CD4-positive, alpha-beta T cell treated with Interleukin-12 subunit alpha and Interleukin-12 subunit beta, for 1 hour (primary cell): ENCODE measurements at places on chromosomes 3 and 15.

DNA sequence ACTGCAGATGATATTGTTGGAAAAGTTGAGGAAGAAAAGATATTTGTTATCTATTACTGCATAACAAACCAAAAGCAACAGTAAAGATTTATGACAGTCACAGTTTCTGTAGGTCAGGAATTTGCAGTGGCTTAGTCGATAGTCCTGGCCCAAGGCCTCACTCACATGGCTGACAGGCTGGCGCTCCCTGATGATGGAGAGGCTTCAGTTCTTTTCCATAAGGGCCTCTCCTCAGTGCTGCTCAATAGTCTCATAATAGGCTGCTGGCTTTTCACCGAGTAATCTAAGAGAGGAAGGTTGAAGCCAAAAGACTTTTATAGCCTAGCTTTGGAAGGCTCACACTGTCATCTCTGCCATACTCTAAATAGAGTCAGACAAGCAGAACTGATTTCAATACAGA, 17.7 kb downstream of the IREB2 start:
- DNase-seq: no peak

- DNase-seq: no peak
Observed at GRCh38 chr15:49692514-49693090, 71.8 kb downstream of the DTWD1 start.

DNA sequence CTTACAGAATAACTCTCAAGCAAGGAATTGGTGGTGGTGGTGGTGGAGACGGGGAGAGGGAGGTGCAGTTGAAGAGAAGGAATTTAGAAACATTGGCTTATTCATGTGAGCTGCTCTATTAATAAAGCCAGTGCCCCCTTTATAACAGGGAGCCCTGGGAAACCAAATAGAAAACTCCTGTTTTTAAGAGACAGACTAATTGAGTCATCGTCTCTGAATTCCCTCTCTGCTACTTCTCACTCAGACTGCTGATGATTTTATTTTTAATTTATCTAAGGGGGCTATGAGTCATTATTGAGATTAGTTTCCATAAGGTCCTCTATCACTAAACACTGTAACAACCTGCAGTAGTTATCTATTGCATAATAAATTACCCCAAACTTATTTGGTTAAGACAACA, 145.9 kb upstream of the GALNT15 start:
- no peak for DNase-seq

GRCh38 chr15:68431792-68432401, at the start of gene ITGA11:
ITGA11 (minus strand) TSS chr15:68432163; CDS start chr15:68432066, 97 bp downstream.
- no peak for DNase-seq

DNA sequence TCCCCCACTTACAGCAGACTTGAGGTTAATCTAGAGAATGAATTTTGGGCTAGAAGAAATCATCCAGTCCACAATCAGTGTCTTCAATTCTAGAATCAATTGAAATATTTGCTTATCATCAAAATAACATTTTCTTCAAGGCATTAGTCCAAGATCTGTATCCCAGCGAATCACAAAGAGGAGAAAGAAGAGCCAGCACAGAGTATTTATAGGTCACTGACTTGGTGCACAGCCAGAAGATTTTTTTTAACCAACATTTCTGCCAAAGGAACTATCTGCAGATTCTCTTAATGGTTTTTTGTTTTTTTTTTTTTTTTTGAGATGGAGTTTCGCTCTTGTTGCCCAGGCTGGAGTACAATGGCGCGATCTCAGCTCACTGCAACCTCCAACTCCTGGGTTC, 178.2 kb downstream of the TNIK start:
- DNase-seq: no peak

- DNase-seq: no peak
Observed at GRCh38 chr3:45000823-45001222, 24.8 kb downstream of the EXOSC7 start.

DNA sequence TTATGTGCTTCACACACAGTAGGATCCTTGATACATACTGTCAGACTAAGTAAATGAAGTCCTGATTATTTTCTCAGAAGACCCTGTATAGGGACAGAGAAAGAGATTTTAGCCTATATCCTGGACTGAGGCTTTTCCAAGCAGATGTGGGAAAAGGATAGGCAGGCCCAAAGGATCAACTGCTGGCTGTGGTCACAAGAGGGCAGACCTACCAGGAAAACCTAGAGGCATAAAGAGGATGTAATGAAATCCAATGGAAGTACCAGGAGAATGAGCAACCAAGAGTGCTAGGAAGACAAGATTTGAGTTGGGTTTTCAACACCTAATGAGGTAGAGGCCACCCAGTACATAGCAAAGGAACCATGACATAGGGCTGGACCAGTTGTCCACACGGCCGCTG, 23.1 kb downstream of the DCLK3 start:
- DNase-seq: no peak

DNA sequence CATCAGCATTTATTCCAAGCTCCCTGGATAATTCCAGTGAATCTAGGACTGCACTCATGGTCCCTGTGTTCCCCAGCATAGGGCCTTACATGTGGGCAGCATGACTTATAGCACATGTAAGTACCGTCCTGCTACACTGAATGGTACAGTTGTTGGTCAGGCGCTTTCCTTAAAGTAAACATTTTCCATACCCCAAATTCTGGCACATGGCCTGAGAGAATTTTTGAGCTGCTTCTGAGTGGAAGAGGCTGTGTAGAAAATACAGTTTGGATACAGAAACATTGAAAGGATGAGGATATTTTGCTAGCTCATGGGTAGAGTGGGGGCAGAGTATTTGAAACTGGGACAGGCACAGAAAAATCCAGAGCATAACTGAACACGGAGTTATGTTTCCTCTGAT, 27.6 kb downstream of the CORO2B start:
- DNase-seq: no peak

DNA sequence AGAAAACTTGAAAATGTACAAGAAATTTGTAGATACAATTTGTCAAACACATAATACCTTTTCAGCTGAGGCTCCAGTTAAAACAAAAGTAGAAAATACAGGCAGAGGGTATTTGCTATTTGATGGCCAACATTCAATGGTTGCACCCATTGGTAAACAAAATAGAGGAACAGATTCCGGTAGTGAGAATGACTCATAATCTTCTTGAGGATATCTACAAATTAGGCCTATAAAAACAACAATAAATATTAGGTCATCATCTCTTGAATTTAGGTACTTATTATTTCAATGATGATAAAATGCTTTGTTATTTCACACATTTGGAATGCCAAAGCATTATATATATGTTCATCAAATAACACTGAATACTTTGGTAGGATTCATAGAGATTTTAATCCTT, 53.4 kb downstream of the DENND4A start:
- DNase-seq: no peak

GRCh38 chr3:112297714-112298113, 3.7 kb upstream of the SLC9C1 start:
- DNase-seq: peak; percentile 9

GRCh38 chr15:36617529-36618196, 38.2 kb downstream of the CDIN1 start:
- no peak for DNase-seq

DNA sequence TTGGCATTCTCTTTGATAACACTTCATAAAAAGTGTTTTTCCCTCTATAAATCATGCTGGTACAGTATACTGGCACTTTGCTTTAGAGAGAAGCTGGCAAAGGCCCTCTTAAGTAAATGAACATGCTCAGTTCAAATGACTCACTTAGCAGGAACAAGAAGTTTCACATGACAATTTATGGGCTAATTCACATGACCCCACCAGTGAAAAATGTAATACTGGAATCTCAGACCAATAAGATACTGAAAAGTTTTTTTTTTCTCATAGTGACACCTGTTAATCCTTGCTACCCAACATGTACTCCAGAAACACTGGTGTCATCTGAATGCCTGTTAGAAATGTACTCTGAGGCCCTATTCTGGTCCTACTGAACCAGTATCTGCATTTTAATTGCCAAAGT, 13.9 kb downstream of the BTBD1 start:
- no peak for DNase-seq

- DNase-seq: no peak
Observed at GRCh38 chr15:63104727-63105126, 16.9 kb upstream of the LACTB start.

DNA sequence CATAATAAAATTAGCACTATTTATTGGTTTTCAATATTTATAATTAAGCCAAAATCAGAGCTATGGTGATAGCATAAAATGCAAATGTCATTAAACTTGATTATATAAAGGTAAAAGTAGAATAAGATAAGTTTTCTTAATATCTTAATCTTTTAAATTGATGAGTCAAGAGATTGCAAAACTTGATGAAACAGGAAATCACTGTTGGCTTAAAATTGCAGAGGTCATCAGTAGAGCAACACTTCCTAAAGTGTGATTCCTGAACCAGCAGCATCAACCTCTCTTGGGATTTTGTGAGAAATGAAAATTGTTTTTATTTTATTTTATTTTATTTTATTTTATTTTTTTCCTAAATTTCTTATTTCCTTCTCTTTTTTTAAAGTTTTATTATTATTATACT, 226.4 kb upstream of the CTDSPL start:
- DNase-seq: no peak

DNA sequence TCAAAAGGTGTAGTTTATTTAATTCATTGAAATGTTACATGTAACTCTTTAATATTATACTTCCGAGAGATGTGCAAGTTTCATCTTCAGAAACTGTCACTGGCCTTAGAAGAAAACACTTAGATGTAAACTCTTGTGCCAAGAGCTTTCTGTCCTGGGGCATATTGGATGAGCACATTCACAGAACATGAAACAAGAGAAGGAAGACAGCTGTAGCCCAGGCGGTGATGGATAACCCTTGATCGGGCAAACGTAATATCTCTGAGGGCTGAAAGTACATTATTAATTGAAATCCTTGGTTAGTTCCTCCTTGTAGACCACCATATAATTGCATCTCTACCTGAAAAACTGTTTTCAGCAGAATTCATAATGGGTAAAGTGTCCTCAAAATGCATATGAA, 67.4 kb downstream of the MECOM start:
- DNase-seq: no peak

DNA sequence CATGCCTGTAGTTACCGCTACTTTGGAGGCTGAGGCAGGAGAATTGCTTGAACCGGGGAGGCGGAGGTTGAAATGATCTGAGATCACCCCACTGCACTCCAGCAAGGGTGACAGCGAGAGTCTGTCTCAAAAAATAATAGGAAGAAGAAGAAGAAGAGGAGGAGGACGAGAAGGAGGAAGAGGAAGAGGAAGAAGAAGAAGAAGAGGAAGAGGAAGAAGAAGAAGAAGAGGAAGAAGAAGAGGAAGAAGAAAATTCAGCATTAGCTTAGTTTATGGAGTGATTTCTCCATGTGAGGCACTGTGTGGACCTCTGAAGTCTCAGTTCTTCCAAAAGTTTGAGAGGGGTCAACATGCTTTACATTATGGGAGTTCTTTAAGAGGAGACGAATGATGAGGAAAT, 17.4 kb upstream of the MEGF11 start:
- no peak for DNase-seq

- DNase-seq: no peak
Observed at GRCh38 chr3:113719294-113719693, 22.9 kb upstream of the USF3 start.

DNA sequence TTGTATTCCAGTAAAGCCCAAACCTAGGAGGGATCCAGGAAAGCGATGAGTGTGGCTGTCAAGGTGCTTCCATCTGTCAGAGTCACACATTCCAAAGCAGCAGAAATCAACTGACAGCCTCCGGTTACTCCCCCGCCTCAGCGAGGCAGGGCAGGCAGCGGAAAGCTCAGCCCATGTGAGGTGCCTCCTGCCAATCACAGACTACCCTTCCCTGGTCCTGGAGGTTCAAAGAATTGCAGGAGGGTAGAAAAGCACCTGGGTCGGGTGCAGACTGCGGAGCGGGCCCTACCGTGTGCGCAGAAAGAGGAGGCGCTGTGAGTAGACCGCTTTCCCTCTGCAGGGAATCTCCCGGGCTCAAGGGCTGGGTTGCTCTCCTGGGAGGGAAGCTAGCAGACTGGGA, at the start of gene UPK1B:
TSS of gene UPK1B (plus strand) at position 274 of the 400 bp plus-strand sequence. CDS start 13,144 bp downstream, outside the sequence.
- no peak for DNase-seq

DNA sequence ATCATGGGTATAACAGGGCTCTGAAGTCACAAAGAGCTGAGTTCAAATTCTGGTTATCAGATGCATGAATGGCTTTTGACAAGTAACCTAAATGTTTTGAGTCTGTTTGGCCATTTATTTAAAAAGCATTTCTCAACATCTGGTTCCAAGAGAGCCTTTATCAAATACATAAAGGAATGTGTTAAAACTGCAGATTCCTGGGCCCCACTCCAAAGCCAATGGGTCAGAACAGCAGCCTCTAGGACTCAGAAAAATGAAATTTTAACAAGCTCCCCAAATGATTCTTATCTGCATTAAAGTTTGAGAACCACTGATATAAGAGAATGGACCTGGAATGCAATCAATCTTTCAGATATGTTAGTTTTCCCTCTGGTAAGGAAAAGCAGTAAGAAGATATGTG, 3.4 kb downstream of the B4GALT4 start:
- DNase-seq: no peak

GRCh38 chr15:63718590-63719035, 115.1 kb downstream of the HERC1 start:
- no peak for DNase-seq

DNA sequence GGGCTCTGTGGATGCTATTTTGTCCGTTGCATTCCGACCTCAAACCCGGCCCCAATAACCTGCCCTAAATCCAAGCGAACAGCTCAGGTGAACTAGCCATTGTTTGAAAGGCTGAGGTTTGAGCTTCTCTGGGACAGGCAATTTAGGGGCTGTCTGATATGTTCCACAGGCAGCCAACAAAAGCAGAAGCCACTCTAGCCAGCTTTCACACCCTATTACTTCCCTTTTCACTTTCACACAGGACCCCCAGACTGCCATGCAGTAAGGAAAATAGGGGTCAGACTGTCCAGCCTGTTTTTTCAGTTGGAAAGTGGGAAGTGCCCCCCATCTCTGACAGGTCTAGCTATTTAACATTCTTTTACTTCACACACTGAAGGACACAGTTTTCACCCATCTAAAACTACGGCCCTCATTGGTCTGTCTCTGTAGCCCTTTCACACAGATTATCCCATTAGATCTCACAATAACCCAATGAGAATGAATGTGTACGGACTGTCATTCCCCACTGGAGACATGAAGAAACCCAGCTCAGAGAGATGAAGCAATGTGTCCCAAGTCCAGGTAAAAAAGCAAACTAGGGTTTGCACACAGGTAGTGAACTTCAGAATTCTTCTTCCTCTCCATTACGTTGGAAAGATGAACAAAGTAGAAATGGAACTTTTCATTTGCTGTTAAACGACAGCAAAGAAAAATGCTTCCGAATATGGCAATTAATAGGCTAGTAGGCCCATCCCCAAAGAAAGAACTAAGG, 1.9 kb downstream of the CCDC12 start:
- DNase-seq: no peak

DNA sequence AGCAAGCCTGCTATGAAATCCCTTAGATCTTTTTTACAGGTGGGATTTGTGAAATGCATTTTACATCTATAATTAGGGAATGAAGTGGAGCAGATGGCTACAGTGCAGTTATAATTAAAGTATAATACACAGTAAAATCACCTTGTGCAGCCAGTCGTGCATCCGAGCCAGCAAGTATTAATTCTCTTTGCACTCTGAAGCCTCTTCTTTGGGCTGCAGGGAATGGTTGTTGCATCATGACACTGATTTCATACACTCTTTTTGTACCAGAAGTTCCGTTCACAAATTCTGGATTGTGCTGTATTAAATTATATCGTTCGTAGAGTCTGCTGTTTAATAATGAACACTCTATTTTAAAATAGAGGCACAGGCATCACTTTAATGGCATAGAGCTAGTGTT, 28.7 kb upstream of the TP63 start:
- no peak for DNase-seq
